ENCODE measurements at places on chromosomes 3 and 15.
A peak's percentile ranks its signal among the peaks of the same experiment; 100 is the strongest.

- no peak for DNase-seq
Observed at GRCh38 chr3:139944256-139944910, 9.4 kb downstream of the CLSTN2 start.

DNA sequence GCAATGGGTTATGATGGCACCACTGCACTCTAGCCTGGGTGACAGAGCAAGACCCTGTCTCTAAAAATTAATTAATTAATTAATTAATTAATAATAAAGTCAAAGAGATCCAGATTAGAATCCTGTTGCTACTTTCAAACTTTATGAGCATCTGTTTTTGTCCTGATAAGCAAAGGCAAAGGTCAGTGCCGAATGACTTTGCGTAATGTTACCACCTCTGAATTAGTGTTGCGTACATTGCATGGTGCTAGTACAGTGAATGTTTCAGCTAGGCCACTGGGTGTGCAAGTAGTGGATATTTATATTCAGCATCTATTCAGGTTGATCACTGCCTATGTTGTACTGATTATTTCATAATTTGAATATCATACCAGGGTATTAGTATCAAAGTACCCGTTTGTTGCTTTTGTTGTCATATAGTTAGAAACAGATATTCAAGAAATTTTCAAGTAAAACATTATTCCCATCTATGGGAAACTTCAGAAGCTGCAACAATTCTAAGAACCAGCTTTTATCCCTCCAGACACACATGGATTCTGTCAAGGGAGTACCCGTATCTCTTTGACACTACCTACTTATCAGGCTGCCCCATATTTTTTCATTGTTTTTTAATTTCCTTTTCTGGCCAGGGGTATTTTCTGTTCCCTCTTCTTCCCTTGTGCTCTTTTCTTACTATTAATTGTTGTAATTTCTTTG is 127.1 kb upstream of the GRM7 start:
- no peak for DNase-seq

DNA sequence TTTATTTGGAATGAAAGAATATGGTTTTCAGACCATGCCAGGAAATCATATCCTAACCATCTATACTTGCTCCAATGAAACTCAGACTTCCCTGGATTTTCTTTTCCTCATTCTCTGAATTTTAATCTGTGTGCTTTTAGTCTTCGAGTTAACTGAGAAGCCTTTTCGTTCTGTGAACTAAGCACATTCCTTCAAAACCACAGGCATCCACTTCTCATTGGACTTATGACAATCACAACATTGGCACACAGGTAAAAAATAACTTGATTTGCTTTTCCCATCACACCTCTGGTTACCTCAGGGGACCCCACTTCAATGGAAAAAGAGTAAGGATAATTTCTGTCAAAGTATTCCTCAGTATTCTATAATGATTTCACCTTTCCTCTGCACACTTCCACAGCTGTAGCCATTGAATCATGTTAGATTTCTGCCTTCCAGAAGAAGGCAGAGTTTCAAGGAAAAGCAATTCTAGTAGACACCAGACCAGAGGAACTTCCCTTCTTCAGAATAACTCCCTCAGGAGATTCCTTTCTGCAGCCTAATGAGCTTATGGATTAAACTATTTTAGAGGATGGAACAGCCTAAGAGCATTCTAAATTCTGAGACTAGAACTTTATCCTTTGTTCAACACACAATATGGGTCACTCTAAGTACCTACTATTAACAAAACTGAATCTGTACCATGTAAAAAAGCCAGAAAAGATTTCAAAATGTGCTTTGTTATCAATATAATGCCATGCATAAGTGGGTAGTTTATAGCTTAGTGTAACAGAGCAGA is 15.9 kb downstream of the COMMD2 start:
- DNase-seq, result no peak

- DNase-seq, result peak; percentile 20
Observed at GRCh38 chr3:138082992-138083386, 32.4 kb downstream of the DZIP1L start.

DNA sequence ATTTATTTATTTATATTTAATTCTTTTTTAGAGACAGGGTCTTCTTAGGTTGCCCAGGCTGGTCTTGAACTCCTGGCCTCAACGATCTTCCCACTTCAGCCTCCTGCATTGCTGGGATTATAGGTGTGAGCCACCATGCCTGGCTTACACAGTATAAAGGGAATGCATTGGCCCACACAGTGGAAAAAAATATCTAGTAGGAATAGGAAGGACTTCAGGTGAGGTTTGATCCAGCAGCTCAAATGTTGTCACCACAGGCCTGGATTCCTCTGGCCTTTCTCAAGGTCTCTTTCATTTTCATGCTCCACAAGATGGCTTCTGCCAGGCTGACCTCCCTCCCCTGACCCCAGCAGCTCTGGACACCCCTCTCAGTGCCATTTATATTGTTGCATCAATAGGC is 2.1 kb upstream of the SPTBN5 start:
- no peak for DNase-seq

DNA sequence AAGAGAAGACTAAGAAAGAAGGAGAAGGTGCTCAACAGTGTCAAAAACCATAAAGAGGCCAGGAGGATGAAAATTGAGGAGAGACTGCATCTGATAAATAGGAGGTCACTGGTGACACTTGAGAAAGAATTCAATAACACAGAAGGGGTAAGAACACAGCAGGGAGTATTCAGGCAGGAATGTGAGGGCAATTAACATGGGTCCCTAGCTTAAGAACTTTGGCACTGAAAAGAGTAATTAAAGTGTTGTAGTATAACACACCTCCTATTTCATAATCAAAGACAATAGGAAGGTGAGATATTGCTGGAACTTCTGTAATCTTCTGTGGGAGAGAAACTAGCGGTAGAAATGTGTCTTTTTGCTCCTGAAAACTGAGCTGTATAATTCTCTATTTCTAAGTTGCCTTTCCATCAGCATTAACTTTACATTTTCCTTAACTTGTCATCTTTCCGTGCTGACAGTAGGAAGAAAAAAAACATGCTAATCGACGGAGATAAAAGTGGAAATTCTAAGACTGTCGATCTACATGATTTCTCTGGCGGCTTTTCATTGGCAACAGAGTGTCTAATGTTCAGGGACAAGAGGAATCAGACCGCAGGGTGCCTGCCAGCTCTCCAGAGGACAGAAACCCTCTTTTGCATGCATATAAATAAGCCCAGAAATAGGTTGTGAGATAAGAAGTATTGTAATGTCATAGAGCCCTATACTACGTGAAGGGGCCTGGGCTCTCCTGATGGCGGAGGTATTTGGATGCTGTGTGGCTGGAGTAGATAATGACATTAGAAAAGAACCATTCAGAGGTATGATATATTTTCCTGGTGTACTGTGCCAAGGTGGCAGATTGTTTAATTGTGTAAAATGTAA is 147.9 kb upstream of the GAP43 start:
- DNase-seq, result no peak

- no peak for DNase-seq
Observed at GRCh38 chr15:84871428-84871985, 13.0 kb upstream of the SLC28A1 start.

DNA sequence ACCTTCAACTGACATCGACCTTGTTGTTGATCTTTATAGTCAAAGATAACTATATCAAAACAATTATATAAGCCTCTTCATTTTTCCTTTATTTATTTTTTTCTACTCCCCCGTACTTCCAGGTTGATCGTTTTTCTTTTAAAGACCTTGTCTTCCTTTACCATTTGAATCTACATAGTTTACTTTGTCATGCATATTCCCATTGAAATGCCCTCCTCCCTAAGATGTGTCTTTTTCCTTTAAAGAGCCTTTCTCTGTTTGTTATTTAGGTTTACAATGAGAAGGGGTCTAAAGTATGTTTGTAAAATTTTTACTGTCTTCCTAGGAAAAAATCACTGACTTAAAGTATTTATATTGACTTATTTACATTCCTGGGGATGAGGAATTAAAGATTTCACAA is 29.4 kb upstream of the ZNF717 start:
- DNase-seq, result no peak

- no peak for DNase-seq
Observed at GRCh38 chr3:127762077-127762786, 60.1 kb downstream of the MGLL start.

DNA sequence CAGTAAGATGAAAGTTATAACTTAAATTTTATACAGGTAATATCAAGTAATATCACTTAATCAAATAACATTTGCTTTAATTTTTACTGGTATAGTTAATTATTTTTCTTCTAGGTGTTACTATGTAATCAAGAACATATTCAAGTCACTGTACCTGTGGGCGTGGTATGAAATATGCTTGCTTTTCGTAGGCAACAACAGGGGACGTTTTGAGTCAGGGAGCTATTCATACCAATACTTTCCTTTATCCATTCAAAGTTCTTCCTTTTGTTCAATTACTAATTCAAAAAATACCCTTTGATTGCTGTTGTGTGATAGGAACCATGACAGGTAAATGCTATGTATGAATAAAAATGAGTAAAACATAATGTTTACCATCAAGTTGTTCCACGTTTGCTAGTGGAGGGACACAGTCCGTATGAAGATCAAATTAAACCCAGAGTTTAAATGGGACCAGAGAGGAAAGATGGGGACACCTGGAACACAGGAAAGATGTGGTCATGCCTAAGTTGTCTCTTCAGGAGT is 654.0 kb upstream of the KCNMB2 start:
- DNase-seq, result no peak

- DNase-seq, result no peak
Observed at GRCh38 chr3:187002915-187003314, 72.6 kb downstream of the ST6GAL1 start.

DNA sequence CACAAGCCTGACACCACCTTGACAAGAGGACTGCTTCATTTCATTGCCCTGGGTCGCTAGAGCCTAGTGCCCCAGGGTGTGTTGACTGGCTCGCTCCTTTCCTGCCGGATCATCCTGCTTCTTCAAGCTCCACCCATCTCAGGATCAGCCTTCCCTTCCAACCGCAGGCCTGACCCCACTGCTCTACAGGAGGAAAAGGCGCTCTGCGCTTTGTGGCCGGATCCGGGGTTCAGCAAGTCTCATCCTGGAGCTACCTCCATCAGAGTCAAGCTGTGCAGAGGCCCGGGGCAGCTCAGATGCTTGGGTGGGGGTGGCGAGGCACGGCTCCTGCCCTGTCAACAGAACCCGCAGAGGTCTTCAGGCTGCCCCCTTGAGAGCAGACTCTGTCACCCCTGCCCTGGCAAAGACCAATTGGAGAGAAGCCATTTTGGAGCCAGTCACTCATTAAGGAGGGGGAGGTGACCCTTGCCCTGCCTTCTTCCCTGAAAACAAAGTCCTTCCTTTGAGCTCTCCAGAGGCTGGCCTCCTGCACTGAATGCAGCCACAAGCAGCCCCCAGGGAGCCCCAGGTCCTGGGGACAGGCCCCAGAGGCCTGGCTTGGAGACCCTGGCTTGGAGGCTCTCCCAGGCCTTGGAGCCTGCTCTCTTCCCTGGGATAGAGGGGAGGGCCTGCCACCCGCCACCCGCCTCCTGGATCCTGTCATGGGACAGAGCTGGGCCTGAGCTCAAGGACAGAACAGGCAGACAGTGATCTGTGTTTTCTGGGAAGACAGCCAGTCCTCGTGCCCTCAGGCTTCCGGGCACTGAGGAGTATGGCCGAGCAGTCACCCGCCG is 80.3 kb downstream of the CPN2 start:
- DNase-seq, result no peak

DNA sequence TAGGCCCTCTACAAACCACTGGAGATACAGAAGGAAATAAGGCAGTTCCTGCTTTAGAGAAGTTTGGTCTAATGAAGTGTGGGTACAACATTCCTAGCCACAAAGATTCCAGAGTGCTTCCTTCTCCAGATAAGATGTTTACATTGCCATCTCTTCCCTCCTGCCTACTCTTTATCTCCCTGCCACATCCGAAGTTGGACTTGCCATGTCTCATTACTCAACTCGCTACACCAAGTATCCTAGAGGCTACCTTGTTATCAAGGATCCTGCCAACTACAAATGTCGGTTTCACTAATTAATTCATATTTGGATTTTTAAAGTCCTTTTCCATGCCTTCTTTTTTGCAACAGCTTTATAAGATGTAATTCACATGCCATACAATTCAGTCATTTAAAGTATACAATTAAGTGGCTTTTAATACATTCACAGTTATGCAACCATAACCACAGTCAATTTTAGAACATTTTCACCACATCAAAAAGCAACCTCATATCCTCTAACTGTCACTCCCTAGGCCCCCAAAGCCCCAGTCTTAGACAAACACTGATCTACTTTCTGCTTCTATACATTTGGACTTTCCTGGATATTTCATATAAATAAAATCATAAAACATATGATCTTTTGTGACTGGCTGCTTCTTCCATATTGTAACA is 53.7 kb upstream of the CSTA start:
- DNase-seq, result peak; percentile 88

- peak; percentile 89 for DNase-seq
Observed at GRCh38 chr3:16462679-16463078, 50.8 kb downstream of the RFTN1 start.

GRCh38 chr3:116512931-116513330 is 67.6 kb upstream of the LSAMP start:
- no peak for DNase-seq

GRCh38 chr3:98807561-98807960 is 44.4 kb downstream of the ST3GAL6 start:
- no peak for DNase-seq

DNA sequence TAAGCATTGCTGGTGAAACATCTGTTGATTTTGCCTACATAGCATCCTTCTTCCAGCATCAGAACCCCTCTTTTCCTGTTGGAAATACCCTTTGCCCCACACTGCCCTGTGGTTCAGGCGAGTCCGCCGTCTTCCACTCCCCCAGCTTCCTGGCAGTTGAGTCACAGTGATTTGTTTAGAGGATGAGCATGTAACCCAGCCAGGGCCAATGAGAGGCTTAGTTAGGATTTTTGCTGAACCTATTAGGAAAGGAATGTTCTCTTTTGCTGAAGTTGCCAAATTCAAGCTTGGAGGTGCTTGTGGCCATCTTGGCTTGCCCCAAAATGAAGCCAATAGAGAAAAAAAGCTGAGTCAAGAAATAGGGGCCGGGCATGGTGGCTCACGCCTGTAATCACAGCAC is 19.0 kb upstream of the MEX3B start:
- DNase-seq, result no peak

DNA sequence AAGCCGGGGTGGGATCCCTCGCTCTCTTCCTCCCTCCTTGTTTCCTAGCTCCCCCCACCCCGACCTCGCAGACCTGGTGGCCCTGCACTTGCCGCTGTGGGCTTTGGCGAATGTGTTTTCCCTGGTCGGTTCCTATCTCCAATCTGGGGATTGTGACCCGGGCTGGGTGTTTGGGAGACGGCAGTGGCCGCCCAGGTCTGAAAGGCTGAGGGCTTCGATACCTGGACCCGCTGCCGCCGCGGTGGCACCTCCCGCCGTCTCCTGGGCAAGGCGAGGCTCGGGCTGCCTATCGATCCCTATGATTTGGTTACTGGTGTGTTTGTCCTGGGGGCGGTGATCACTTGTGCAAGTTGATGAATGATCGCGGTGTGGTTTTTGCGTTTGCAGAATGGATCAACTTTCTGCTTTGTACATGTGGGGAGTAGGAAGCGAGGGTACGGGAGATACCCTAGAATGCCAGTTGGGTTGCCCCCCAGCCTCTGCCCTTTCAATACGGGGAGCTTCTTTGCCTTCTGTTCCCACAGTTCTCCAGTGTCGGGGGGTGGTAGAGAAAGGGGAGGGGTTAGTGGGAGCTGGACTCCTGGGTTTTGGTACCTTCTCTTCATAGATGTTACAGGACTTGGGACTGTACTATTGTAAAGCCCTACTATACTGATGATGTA is 3.0 kb downstream of the BBX start:
- DNase-seq, result no peak

Measured in Jurkat, Clone E6-1 (cell line).